ENCODE measurements at places on chromosomes 3 and 15.

- DNase-seq = no peak
These were observed 22.6 kb upstream of the PEX5L start for GRCh38 chr3:180059356-180059755.

GRCh38 chr3:144018776-144019175 is 47.2 kb downstream of the DIPK2A start:
- peak; percentile 72 for DNase-seq

DNA sequence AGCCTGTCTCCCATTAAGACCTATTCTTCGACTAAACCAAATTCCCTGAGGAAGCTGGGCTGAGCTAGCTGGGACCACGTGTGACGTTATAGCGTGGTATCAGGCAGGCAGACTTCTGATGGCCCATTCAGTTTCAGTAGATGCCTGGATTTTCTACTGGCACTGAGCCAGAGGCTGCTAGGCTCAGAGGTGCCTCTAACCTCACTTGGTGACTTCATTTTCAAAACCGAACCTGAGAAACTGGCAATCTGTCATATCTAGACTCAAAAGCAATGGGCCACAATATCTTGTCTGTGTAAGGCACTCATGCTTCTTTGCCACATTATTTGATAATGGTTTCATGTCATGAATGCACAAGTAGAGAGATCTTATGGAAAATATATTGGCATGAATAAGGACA is 352.1 kb upstream of the AZI2 start:
- DNase-seq = no peak

DNA sequence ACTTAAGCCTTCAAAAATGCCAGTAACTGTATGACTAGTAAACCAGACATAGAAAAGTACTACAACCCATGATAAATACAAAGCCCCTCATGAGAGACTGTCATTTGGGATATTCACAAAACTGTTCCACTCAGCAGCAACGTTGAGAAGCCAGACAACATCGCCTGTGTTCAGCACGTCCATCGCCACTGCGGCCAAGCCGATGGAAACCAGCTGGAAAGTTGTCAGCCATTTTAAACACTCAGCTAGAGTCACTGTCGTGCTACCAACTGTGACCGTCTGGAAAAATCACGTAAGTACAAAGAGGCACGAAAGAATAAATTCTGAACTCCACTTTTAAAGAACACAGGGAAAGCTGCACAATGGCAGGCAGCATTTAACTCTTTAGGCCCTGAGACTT is 340.7 kb upstream of the WNT5A start:
- DNase-seq = no peak

- DNase-seq = no peak
These were observed 14.0 kb upstream of the RTP3 start for GRCh38 chr3:46483825-46484224.

- DNase-seq = no peak
These were observed 9.2 kb upstream of the HLTF start for GRCh38 chr3:149095487-149095886.

- no peak for DNase-seq
These were observed 310.6 kb downstream of the CACNA2D3 start for GRCh38 chr3:54432975-54433374.

- DNase-seq = no peak
These were observed 288.8 kb downstream of the CNTN6 start for GRCh38 chr3:1381647-1382036.

DNA sequence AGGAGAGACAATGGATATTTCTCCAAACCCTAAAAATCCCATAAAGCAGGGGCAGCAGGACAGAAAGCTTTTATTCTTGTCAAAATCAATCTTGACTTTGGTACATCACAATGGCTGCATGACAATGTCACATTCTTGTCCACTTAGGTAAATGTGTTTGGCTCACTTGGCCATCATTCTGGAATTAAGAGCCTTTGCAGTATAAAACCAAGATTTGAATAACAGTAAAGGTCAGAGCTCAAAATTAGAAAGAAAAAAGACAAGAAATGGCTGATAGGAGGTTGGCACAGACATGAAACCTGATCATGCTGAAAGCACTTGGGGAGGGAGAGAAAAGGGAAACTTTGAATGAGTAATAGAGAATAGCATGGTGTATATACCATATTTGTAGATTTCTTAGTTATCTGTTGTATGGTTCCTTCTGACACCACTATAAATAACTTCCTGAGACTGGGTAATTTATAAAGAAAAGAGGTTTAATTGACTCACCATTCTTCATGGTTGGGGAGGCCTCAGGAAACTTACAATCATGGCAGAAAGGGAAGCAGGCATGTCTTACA is 158.5 kb upstream of the SGO1 start:
- DNase-seq = no peak

DNA sequence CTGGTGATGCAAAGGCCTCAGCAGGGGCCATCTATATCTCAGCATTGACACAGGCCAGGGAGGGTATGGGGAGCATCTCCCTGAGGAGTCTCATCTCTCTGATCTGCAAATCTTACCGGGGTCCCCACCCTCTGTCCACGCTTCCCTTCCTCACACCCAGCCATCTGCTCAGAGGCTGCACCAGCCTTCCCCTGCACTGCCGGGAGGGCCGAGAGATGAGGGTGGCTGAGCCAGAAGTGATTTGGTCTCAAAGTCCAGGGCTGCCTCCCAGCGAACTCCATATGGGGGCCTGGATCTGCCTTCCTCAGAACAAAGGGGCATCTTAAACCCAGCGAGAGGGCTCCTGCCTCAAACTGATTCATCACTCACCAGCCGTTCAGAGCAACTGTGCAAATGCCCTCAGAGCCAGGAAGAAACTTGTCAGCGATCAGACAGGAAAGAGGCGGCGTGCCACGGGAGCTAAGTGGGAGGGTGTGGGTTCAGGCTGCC is 4.6 kb downstream of the IGDCC3 start:
- no peak for DNase-seq

DNA sequence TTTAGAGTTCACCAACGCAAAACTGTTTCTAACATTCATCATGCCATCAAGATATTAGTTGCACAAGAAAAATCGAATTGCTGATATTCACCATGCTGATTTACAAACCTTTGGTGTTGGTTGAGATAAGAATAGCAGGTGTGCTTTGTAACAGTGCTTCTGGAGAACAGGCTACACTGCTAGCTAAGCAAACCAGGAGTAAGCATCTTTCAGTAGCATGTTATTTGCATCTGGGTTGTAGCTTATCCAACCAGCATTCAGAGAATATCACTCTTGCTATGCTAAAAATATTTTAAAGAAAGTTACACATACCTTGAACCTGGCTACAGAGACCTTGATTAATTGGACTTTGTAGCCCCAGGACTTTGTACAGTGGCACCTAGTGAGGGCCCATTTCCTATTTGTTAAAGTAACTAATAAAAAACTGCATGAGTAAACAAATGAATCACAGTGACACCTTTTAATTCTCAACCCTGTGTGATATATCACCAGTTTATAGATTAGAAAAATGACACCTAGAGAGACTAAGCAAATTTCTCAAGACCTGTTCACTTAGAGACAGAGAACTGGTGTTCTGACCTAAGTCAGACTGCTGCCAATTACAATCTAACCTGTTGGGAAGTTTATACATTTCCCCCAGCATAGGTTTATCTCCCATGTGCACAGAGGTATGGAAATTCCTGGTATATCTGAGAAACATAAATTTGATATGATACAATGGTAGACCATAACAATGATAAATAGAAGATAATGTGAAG is 435.5 kb upstream of the TGFBR2 start:
- DNase-seq = no peak

- no peak for DNase-seq
These were observed 27.0 kb upstream of the ESYT3 start for GRCh38 chr3:138407236-138407907.

DNA sequence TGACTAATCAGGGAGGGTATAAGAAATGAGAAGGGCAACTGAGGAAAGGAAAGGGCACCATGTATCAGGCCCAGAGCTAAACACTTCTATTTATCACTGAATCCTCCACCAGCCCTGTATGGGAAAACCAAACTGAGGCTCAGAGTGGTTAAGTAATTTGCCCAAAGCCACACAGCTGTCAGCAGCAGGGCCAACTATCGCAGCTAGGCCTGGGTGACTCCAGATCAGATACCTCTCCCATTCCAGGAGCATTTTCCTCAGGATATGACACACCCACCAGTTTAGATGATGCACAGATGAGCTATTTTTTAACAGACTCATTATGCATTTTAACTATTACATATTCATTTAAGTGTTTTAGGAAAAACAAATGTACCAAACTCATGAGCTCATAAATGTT is 14.5 kb downstream of the NUP210 start:
- no peak for DNase-seq

GRCh38 chr3:122987736-122988319 is 39.7 kb downstream of the SEMA5B start:
- no peak for DNase-seq

- peak; percentile 47 for DNase-seq
These were observed 600.8 kb downstream of the FOXP1 start for GRCh38 chr3:70982700-70983140.

DNA sequence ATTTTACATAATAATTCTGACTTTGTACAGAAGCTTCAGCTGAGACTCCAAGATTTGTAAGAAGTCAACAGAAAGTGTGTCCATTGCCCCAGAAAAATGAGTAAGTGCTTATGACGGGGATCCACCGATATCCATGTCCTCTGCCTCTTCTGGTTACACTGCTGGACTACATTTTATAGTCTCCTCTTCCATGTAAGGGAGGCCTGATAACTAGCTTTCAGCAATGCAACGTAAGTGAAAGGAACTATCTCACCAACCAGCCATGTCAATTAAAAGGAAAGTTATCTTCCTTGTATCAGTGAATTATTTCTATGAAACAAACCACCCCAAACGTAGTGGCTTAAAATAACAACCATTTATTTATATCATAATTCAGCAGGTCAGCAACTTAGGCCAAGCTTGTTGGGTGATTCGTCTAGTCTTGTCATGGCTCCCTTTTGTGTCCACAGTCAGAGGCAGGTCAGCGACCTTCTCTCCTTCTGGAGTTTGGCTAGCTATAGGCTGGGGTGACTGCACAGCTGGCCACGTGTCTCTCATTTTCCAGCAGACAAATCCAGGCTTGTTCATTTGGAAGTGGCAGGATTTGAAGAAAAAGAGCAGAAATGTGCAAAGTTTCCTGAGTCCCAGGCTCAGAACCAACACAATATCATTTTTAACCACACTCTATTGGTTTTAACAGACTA is 44.9 kb downstream of the TRIM69 start:
- DNase-seq = no peak

- no peak for DNase-seq
These were observed 5.7 kb downstream of the OSBPL11 start for GRCh38 chr3:125589547-125590122.

DNA sequence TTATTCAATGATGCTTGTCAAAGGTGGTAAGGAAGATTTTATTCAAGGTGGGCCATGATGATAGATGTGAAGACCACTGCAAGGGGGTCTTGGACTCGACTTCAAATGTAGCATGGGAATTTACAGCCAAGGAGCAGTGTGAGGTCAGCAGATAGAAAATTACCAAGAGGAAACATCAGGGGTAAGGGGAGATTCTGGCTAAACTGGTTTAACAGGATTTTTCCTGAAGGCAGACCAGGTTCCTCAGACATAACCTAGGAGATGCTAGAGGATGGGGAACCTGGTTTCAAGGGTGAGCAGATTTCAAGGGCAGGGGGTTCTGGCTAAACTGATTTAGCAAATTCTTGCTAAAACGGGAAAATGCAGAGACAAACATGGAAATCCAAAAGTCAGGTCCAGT is 464.9 kb downstream of the TAFA4 start:
- DNase-seq = no peak

DNA sequence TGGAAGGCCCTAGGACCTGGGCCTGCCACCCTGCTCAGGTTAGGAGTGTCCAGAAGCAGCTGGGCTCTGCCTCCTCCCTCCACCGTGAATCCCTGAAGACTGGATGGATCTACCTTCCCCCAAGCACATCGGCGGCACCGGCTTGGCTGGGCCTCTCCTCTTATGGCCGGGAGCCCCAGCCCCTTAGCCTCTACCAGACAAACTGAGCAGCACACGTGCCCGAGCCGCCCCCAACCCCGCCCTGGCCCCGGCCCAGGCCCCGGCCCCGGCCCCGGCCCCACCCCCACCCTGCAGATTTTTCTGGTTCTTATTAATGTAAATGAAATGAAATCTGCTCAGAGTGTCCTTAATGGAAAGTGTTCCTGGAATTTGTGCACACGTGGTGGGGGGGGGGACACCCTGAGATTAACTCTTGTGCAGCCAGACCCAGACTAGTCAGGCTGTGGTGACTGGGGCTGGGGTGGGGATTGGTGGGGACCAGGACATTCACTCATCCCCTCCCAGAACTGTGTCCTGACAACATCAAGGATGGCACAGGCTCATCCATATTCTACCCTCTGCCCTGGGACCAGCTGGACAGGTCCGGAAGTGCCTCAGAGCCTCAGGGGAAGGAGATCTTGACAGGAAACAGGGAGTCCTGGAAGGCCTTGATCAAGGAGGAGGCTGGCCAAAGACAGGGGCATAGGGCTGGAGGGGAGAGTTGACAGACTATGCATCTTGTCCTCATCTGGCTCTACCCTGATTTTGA is 30.9 kb upstream of the SEMA3F start:
- DNase-seq = no peak

DNA sequence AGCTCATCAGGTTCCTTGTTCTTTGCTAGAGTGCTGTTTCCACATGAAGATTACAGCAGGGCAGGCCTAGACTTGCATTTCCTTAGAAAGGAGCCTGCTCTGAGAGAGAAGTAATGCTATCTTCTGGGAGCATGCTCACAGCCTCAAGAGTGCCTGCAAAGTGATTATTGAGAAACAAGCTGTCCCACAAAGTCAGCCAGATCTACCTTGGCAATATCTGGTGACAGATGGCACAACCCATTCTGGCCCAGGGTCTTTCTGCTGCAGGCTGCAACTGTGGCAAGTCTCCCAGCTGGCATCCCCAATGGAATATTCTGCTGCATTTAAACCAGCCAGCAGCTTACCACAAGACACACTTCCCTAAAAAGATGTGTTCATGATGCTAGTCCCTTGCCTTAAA is 29.3 kb downstream of the MTMR10 start:
- DNase-seq = no peak

- no peak for DNase-seq
These were observed 321.0 kb upstream of the TGFBR2 start for GRCh38 chr3:30285188-30286006.

- DNase-seq = no peak
These were observed 684.2 kb upstream of the CFAP20DC start for GRCh38 chr3:59734061-59734460.

DNA sequence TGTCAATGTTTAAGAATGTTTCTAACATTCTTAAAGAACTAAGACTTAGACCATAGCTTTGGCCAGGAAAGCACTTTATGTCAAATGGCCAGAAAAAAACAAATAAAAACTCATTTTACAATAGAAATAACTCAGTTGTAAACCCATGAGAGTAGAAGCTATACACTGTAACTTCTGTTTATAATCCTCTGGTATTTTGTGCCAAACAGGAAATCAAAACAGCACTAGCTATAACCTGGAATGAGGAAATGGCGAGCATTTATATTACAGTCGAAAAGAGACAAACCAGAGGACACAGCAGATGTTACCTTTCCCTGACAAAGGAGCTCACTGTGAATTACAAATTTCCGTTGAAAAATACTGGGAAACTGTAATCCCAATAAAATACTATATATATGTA is 10.3 kb downstream of the GK5 start:
- DNase-seq = no peak
